ENCODE measurements at places on chromosomes 2 and 18. TPM values are rescaled to one million over a fixed set of nuclear protein-coding genes. Genes with fewer than 3 reads are reported as not detected.

GALNT14 gene
- not detected for total RNA-seq

SALL3 gene
- not detected for total RNA-seq

ZNF892 gene
- 4.4 TPM for total RNA-seq

SERPINB4 gene
- not detected for total RNA-seq

NXPH2 gene
- total RNA-seq = not detected

WNT6 gene
- not detected for total RNA-seq

ASB18 gene
- not detected for total RNA-seq

CCDC74A gene
- 4.8 TPM for total RNA-seq

FSHR gene
- not detected for total RNA-seq

RMND5A gene
- 42.1 TPM for total RNA-seq

SH3RF3 gene
- 0.31 TPM for total RNA-seq

NOSTRIN gene
- not detected for total RNA-seq

ZAP70 gene
- 367 TPM for total RNA-seq

GRCh38 chr2:84896567-84896966 is 8.9 kb upstream of the TMSB10 start:
- H3K4me1 ChIP-seq = peaks cover 57% of the 10 kb centered on the region
- H3K27me3 ChIP-seq = no peaks in the 10 kb centered on the region
- no peak overlapping the region for H3K4me3 ChIP-seq
- no peak for DNase-seq

DNA sequence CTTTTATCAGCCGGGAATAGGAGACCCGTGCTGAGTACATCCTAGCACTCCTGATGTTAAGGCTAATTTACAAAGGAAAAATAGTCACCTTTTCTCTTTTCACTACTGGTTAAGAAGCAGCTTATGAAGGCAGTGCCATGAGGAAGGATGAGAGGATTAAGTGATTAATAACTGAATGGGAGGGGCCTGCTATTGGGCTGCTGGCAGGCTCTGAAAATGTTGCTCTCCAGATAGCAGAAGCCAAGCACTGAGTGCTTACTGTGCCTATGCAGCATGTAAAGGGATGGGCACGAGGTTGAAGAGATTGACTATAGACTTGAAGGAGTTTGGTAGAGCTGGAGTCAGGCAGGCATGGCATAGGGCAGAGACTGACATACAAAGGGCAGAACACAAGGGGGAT is 282.4 kb upstream of the THSD7B start:
- peaks cover 4% of the 10 kb centered on the region for H3K27me3 ChIP-seq
- H3K4me3 ChIP-seq = no peak overlapping the region
- no peaks in the 10 kb centered on the region for H3K4me1 ChIP-seq
- H3K27ac ChIP-seq = no peak overlapping the region
- DNase-seq = no peak

DNA sequence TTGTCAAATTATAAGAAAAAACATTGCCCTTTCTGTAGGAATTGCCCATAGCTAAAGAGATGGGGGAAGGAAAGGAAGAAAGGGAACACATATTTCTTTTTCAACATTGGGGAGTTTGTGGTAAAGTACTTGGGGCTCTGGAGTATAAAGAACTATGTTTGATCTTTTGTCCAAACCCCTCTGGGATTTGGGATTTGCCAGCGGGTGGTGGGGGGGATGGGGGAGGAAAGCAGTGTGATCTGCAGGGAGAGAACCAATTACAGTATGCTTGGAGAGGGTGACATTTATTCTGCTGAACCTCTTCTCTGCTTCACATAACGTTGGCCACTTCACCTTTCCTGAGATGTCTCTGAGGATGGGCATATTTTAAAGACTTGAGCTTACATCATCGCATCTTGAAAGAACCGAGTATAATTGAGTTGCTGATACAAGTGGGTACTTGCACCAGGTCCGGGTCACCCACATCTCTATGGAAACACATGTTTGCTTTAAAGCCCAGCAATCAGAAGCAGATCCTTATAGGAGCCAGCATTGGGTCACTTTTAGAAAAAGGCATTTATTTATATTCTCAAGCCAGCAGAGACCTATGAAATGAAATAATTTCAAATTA is 73.1 kb downstream of the SPATS2L start:
- no peak overlapping the region for H3K4me3 ChIP-seq
- H3K27ac ChIP-seq = peak overlapping the region; percentile 7
- H3K36me3 ChIP-seq = peaks cover 10% of the 10 kb centered on the region
- DNase-seq = no peak

- H3K36me3 ChIP-seq = peaks cover 9% of the 10 kb centered on the region
- H3K4me1 ChIP-seq = peaks cover 40% of the 10 kb centered on the region
- H3K4me3 ChIP-seq = peak overlapping the region; percentile 97
- peaks cover 2% of the 10 kb centered on the region for H3K27me3 ChIP-seq
- no peak for DNase-seq
- peak overlapping the region; percentile 94 for H3K27ac ChIP-seq
These were observed 19.7 kb upstream of the STPG4 start for GRCh38 chr2:47174733-47175361.

DNA sequence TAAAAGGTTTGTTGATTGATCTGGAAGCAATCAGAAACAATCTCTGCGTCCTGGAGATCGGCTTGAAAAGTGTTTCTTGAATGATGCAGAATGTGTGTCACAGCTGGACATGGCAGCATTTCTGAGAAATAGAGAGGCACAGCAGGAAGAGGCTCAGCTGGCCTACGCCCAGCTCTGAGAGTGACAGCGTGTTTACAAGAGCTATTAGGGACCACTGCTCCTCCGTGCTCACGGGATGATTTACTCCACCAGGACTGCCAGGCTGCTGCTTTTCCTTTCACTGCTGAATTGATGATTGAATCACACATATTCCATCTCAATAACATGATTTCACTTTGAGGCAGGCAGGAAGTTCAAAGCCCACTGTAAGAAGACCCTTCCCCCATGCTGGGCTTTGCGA is 62.8 kb downstream of the GALNT14 start:
- H3K27me3 ChIP-seq = peaks cover 4% of the 10 kb centered on the region
- no peak overlapping the region for H3K4me3 ChIP-seq
- no peak for DNase-seq
- peaks cover 4% of the 10 kb centered on the region for H3K4me1 ChIP-seq
- no peak overlapping the region for H3K27ac ChIP-seq

GRCh38 chr18:13500869-13501542 is 225.4 kb downstream of the FAM210A start:
- peaks cover 24% of the 10 kb centered on the region for H3K4me1 ChIP-seq
- peaks cover 31% of the 10 kb centered on the region for H3K36me3 ChIP-seq
- H3K4me3 ChIP-seq = no peak overlapping the region
- DNase-seq = no peak
- no peak overlapping the region for H3K27ac ChIP-seq

DNA sequence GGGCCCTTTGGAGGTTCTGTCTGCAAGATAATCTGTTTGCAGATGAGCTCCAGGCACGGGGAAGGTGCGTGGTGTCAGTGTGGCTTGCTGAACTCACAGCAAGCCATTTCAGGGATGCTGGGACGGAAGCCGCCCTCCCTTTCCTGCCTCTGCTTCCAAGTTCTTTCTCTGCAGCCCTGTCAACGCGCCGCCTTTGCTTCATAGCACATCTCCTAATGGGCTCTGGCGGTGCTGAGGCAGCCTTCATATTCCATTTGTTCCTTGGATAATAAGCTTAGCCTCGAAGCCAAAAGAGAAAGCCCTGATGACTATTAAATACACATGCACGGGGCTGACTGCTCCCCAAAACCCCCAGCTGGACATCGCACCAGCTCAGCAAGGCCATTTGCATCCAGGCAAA is 81.7 kb upstream of the TAF1B start:
- no peak for DNase-seq
- H3K4me1 ChIP-seq = peaks cover 44% of the 10 kb centered on the region
- H3K4me3 ChIP-seq = no peak overlapping the region

GRCh38 chr2:105329197-105329554 is 359 bp downstream of the TGFBRAP1 start:
- peaks cover 7% of the 10 kb centered on the region for H3K36me3 ChIP-seq
- DNase-seq = no peak
- no peaks in the 10 kb centered on the region for H3K27me3 ChIP-seq
- peaks cover 23% of the 10 kb centered on the region for H3K4me1 ChIP-seq

- peaks cover 38% of the 10 kb centered on the region for H3K4me1 ChIP-seq
- DNase-seq = no peak
- peak overlapping the region; percentile 93 for H3K4me3 ChIP-seq
- H3K27me3 ChIP-seq = no peaks in the 10 kb centered on the region
- H3K36me3 ChIP-seq = peaks cover 6% of the 10 kb centered on the region
These were observed 24.2 kb upstream of the TANK start for GRCh38 chr2:161135951-161136593.

DNA sequence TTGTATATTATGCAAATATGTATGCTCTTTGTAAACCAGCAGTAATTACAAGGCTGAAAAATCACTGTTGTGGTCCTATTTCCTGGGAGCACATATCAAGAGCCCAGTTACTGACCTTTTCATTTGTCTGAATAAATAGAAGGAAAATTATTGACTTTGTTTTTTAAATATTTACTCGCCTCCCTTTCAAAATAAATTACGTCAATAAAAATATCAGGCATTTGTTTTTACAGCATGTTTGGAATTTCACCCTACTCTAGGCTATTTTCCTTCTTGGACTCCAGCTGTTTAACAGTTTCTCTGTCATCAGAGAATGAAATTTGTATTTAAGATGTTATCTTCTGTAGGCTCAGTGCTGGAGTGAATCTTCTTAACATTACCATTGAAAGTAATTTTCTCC is 59.9 kb upstream of the LRATD1 start:
- DNase-seq = no peak
- H3K36me3 ChIP-seq = no peaks in the 10 kb centered on the region
- H3K27me3 ChIP-seq = no peaks in the 10 kb centered on the region

DNA sequence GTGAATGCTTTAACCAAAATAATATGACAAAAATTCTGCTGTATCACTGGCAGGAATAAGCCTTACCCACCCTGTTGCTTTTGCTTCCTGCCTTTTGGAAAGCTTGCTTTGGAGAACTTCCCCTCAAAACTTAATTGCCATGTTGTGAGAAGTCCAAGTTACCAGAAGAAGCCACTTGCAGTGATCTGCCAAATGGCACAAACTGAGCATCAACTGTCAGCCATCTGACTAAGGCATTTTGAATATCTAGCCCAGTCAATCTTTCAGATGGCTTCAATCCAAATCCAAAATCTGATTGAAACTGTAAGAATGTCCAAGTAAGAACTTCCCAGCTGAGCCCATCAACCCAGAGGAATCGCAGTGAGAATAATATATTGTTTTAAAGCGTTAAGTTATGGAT is 216.5 kb upstream of the ZC3H15 start:
- no peak overlapping the region for H3K27ac ChIP-seq
- peaks cover 2% of the 10 kb centered on the region for H3K36me3 ChIP-seq
- no peaks in the 10 kb centered on the region for H3K4me1 ChIP-seq
- H3K4me3 ChIP-seq = no peak overlapping the region
- no peaks in the 10 kb centered on the region for H3K27me3 ChIP-seq
- no peak for DNase-seq

GRCh38 chr2:10006236-10007161 is 36.9 kb upstream of the KLF11 start:
- peaks cover 19% of the 10 kb centered on the region for H3K27me3 ChIP-seq
- no peak for DNase-seq
- no peak overlapping the region for H3K27ac ChIP-seq
- no peak overlapping the region for H3K4me3 ChIP-seq
- no peaks in the 10 kb centered on the region for H3K36me3 ChIP-seq

- no peaks in the 10 kb centered on the region for H3K4me1 ChIP-seq
- DNase-seq = no peak
- peaks cover 12% of the 10 kb centered on the region for H3K27me3 ChIP-seq
- H3K36me3 ChIP-seq = no peaks in the 10 kb centered on the region
- no peak overlapping the region for H3K4me3 ChIP-seq
These were observed 293.6 kb upstream of the SESTD1 start for GRCh38 chr2:179558010-179558934.

DNA sequence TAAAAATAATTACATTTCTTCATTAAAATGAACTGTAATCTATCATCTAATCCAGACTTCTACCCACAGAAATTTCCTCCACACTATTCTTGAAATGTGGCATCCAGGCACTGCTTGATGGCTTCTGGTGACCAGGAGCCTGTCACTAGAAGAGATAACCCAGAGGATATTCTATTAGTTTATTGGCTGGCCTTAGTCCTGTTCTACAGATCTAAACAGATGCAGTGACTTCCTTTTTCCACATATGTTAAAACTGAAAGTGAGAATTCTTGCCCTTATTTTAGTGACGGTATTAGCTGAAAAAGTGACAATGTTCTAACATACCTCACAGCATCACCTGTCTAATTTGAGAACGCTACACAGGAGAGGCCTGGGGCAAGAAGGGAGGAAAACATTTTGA is 775.4 kb downstream of the TSN start:
- H3K27me3 ChIP-seq = no peaks in the 10 kb centered on the region
- H3K4me1 ChIP-seq = no peaks in the 10 kb centered on the region
- no peaks in the 10 kb centered on the region for H3K36me3 ChIP-seq
- H3K4me3 ChIP-seq = no peak overlapping the region
- no peak overlapping the region for H3K27ac ChIP-seq

- peaks cover 6% of the 10 kb centered on the region for H3K4me1 ChIP-seq
- no peak overlapping the region for H3K27ac ChIP-seq
- no peak overlapping the region for H3K4me3 ChIP-seq
- H3K27me3 ChIP-seq = peaks cover 6% of the 10 kb centered on the region
These were observed 707.9 kb upstream of the ID2 start for GRCh38 chr2:7973801-7974480.

GRCh38 chr18:78711316-78711715 is 268.3 kb upstream of the SALL3 start:
- H3K27ac ChIP-seq = no peak overlapping the region
- H3K27me3 ChIP-seq = peaks cover 2% of the 10 kb centered on the region
- no peak overlapping the region for H3K4me3 ChIP-seq
- DNase-seq = no peak

DNA sequence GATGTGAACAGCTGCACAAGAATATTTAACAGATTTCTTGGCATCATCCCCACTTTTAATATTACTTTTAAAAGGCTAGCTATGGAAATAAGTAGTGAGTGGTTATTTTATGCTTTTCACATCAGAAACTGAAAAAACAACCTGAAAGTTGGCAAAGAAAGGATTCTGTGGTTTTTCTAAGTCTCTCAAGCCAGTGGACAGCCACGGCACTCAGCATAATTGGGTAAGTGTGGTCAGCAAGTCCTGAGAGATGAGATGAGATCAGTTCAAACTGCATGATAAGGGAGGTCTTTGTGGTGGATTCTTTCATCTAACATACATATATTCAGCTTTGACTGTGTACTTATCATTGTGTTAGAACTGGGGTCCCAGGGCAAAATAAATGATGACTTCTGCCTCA is 105.2 kb downstream of the LYPD6B start:
- no peak overlapping the region for H3K27ac ChIP-seq
- no peak overlapping the region for H3K4me3 ChIP-seq
- H3K27me3 ChIP-seq = peaks cover 20% of the 10 kb centered on the region
- H3K36me3 ChIP-seq = no peaks in the 10 kb centered on the region

- peaks cover 12% of the 10 kb centered on the region for H3K4me1 ChIP-seq
- H3K4me3 ChIP-seq = no peak overlapping the region
- DNase-seq = no peak
- peaks cover 89% of the 10 kb centered on the region for H3K27me3 ChIP-seq
- H3K36me3 ChIP-seq = peaks cover 4% of the 10 kb centered on the region
These were observed 7.3 kb upstream of the EN1 start for GRCh38 chr2:118854507-118855345.

DNA sequence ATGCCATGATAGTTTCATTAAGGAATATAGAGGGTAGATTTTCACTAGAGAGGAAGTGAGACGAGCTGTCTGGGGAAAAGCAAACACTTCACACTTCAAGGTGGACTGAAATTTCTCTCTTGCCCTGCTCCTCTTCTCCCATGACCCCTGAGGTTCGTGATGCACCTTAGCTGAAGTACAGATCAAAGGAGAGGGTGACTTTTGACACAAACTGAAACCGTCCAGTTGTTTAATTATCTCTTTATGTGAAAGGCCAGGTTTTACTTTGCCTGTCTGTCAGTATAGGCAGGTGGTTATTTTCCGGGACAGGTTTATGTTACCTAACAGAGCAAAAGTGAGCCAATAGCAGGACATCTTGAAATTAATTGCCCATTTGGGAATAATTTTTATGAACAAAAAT is 41.0 kb upstream of the FOXI3 start:
- no peaks in the 10 kb centered on the region for H3K4me1 ChIP-seq
- H3K4me3 ChIP-seq = no peak overlapping the region
- H3K27me3 ChIP-seq = peaks cover 9% of the 10 kb centered on the region
- no peak for DNase-seq
